GM20000 (cell line): ENCODE measurements at places on chromosomes 1 and 21.

DNA sequence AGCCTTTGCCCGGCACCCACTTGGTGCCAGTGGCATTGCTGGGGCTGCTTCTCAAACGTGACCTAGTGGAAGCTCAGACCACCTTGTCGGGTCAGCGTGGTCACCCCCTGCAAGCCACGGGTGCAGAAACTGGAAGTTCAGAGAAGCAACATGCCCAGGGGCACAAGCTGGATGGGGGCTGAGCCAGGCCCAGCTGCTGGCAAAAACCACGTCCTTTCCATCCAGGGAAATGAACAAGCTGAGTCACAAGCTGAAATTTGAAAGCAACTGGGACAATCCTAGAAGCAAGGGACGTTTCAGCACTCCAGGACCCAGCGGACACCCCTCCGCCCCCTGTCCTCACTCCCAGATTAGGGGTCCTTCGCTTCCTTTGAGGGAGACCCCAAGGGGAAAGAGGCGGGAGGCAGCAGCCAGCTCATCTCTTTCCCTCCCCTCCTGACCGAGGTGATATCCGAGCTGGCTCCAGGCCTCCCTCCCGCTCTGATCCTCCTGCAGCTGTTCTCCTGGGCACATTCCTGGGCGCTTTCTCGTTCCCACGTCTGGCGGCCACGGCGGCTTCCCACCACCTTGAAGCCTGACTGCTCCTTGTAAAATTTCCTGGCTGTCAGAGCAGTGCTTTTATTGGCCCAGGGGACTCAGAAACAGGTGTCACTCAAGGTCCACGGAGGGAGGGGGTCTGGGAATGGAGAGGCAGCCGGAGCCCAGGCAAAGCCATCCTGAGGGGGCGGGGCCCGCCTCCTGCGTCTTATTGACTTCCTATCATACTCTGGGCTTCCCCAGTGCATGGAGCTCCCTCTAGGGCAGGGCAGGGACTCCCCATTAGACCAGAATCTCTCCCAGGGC lies 62.8 kb downstream of the PAX7 start:
- DNase-seq: no peak

DNA sequence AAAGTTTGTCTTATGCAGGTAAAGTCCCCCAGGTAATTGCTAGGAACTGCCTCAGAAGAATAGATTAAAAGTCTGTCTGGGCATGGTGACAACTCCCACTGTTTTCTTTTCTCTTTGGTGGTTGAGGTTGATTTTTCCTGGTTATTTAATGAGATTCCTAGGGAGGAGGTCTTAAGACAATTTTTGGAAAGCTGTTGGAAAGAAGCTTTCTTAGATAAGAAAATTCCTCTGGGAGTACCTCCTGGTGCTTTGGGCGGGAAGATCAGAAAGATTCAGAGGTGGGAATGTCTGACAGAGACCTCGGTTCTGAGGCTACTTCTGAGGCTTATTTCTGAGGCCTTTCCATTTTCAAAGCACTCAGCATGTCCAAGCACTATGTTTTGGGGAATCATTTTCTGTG lies 25.0 kb upstream of the IVNS1ABP start:
- DNase-seq: no peak

DNA sequence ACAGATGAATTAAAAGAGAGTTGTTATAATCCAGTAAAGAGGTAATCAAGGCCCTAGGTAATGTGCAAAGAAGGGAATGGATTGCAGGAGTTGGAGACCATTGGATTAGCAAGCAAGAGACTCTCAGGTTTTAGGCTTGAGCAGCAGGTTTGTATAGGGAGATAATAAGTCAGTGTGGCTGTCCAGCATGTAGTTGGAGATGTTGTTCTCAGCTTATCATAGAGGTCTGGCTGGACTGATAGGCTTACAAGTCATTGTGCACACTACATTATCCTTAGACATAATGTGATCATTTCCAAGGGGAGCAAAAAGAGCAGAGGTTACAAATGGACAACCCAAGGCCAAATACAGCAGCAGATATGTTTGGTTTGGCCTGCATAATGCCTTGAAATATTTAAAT lies 45.9 kb upstream of the SAMD13 start:
- DNase-seq: no peak

DNA sequence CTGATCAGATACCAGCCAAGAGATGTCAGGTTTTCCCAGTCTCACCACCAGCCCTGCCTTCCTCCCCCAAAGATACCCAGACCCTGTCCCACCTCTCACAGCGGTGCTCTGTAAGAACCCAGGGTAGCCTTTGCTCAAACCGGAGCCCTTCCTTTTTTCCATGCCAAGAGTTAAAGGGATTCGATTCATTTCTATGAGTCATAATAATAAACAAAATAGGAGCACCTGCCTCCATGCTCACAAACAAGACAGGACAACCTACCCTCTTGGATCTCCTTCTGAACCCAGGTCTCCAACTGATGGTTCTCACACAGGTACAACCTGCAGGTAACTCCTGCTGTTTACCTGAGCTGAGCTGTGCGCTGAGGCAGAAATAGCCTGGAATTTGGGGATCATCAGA lies 5.9 kb upstream of the ATP1A2 start:
- DNase-seq: no peak

DNA sequence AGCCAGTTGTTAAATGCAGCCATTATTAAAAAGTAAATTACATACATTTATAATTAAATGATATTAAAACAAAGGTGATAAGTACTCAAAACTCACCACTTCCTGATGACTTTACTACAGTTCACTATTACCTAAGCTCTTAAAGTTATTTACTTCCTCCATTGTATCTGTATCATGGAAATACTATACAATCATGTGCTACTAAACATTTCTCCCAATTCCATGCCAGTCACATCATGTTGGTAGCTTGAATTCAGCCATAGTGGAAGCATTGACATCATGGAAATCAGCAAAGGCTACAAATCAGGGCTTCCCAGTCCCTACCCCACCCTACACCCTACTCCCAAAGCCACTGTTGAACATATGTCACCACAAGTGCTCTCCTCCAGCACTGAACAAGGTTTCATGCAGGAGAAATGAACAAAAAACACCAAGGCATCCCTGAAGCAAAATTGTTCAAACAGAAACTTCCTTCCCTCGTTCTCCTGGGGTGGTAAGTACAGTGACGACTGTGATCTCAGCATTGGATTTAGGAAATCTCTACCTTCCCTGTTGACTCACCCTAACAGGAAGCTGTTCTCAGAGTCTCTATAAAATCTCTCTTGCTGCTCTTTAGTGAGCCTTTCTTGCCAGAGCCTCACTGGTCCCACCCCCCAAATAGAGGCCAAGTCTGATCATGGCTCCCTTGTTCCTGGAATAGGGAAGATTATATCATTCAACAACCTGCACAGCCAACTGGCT lies 12.7 kb downstream of the VSIG8 start:
- no peak for DNase-seq

DNA sequence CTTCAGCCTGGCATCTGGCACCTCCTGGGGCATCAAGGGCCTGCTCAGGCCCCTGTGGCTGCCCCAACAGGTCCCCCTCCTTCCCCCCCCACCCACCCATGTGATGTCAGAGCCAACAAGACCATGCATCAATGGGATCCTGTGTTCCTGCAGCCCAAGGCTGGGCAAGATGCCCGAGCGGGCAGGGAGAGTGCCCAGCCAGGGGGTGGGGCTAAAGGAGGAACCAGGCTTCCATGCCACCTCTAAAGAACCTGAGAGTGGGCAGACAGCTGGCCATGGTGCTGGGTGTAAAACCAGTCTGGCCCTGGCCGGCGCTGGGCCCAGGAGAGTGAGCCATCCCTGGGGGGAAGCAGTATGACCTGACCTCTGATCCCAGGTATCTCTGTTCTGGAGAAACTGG lies 7.6 kb downstream of the COL16A1 start:
- no peak for DNase-seq

GRCh38 chr1:204296431-204296988 lies 63.2 kb downstream of the PLEKHA6 start:
- DNase-seq: no peak

GRCh38 chr1:161313554-161314200 lies 504 bp upstream of the SDHC start:
- DNase-seq: no peak

DNA sequence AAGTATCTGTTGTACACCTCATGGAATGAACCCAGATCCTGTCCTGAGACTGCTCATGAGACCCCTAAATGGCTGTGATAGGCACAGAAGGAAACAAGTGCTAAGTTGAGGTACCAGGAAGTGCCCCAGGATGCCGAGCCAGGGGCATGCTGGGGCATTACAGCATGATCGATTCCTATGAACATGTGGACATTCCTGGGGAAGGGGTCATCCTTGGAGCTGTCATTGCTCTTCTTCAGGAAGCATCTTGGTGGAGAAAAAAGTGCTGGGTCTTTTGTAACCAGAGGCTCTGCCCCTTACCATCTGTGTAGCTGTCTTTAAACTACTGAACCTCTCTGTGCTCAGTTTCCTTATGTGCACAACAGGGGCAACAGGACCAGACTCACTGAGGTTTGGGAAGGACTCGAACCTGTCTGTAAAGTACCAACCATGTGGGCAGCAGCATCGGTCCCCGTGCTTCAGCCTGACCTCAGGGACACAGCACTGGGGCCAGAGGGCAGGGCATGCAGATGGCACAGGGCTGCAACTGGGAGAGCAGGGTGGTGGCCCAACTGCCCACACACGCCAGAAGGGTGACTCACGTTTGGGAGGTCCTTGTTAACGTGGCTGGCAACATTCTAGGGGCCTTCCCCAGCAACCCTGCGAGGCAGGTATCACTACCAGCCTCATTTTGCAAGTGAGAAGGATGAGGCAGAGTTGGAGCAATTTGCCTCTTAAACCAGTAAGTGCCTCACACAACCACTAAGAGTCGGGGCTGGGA lies 142.3 kb upstream of the EDN2 start:
- DNase-seq: no peak
